ENCODE measurements at places on chromosomes 6 and 20. TPM values are rescaled to one million over a fixed set of nuclear protein-coding genes. Genes with fewer than 3 reads are reported as not detected.

The GPR63 gene
- 2.7 TPM for total RNA-seq

The SNX9 gene
- total RNA-seq = 33.7 TPM

The SOBP gene
- 0.09 TPM for total RNA-seq

The MEP1A gene
- total RNA-seq = not detected

The SEMG1 gene
- not detected for total RNA-seq

The HLA-DQB1 gene
- total RNA-seq = 1.5 TPM

The CASS4 gene
- total RNA-seq = 3.1 TPM

The ASIP gene
- not detected for total RNA-seq

The MATN4 gene
- total RNA-seq = 1.5 TPM

GRCh38 chr20:51766994-51767866 is 960 bp downstream of the ATP9A start:
- peak; percentile 87 for DNase-seq

- DNase-seq = no peak
Measured at GRCh38 chr6:154267508-154268106, 89.0 kb downstream of the IPCEF1 start.

- no peak for DNase-seq
Measured at GRCh38 chr6:72521684-72522083, 100.2 kb upstream of the KCNQ5 start.

- no peak for DNase-seq
Measured at GRCh38 chr6:37279366-37280134, 21.6 kb upstream of the TMEM217 start.

DNA sequence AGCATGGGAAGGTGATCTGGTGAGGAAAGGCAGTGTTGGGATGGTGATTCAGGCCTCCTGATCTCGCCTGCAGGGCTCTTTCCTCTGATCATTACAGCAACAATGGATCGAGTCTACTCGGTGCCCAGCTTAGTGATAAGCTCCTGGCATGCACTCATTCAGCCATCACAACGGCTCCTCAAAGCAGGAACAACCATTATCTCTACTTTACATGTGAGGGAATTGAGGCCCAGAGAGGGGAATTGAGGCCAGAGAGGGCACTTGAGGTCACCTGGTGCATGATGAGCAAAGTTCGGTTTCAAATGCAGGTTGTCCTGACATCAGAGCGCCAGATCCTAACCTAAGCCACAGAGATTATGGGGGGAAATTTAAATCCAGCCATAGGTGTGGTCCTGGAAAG is 42.0 kb upstream of the BPIFA2 start:
- no peak for DNase-seq

- DNase-seq = no peak
Measured at GRCh38 chr6:152296648-152297376, 340.4 kb downstream of the SYNE1 start.

DNA sequence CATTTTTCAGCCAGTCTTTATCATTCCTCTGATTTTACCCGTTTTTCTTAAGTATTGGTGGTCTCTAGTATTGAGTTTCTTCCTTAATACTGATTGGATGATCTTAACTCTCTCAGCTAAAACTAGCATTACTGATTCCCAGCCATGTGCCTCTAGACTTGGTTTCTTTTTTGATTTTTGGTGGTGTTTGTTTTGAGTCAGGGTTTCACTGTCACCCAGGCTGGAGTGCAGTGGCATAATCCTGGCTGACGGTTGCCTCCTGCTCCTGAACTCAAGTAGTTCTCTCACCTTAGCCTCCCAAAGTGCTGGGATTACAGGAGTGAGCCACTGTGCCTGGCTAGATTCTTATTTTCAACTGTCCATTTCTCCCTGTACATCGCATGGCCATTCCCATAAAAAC is 24.9 kb downstream of the DPPA5 start:
- DNase-seq = no peak

- DNase-seq = no peak
Measured at GRCh38 chr20:43959079-43959919, 44.6 kb downstream of the TOX2 start.

DNA sequence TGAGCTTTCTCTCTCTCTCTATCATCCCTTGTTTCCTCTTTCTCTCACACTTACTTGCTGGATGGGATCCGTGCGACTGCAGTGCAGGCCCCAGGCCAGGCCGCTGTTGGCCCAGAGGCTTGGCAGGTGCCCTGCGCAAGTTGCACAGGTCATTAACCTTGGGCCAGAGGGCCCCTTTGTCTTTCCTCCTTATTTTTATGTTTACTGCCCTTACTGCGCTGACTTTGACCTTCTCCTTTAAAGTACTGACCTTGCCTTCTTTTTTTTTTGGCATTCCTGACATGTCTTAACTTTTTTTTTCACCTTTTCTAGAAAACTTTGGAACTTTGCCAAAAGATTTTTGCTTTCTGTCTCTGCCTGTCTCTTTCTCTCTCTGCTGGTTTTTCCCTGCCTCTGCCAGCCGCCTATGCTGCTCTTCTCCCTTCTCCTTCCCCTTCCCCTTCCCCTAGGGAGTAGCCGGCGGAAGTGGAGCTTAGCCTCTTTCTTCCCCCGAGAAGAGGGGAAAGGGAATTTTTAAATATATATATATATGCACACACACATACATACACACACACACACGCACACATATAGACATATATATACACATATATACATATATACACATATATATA is 59.6 kb upstream of the CDH4 start:
- no peak for DNase-seq

DNA sequence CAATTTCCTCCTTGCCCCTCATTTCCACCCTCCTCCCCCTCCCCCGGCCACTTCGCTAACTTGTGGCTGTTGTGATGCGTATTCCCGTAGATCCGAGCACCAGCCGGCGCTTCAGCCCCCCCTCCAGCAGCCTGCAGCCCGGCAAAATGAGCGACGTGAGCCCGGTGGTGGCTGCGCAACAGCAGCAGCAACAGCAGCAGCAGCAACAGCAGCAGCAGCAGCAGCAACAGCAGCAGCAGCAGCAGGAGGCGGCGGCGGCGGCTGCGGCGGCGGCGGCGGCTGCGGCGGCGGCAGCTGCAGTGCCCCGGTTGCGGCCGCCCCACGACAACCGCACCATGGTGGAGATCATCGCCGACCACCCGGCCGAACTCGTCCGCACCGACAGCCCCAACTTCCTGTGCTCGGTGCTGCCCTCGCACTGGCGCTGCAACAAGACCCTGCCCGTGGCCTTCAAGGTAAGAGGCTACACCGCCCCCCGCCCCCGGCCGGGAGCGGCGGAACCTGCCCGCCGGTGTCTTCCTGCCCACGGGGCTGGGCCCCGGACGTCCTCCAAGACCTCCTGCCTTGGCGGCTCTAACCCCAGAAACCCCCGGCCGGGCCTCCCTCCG is 44.9 kb upstream of the SUPT3H start:
- DNase-seq = peak; percentile 87

DNA sequence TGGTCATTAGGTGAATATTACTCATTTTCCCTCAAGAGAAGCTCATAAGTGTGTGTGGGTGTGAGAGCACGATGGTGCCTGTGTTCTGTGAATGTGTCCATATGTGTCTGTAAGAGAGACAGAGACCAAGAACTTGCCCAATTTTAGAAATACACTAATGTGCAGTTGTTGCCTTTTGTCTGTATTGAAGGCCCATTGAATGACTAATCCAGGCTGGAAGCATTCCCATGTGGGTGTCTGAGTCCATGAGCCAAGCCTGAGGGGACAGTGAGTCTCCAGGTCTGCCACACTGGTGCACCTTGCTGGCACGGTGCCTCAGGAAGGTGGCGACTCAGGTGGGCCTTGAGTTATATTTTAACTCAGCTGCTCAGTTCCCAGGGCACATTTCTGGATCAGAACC is 25.5 kb upstream of the ASXL1 start:
- DNase-seq = no peak

GRCh38 chr20:47710665-47711045 is 74.6 kb downstream of the SULF2 start:
- no peak for DNase-seq

DNA sequence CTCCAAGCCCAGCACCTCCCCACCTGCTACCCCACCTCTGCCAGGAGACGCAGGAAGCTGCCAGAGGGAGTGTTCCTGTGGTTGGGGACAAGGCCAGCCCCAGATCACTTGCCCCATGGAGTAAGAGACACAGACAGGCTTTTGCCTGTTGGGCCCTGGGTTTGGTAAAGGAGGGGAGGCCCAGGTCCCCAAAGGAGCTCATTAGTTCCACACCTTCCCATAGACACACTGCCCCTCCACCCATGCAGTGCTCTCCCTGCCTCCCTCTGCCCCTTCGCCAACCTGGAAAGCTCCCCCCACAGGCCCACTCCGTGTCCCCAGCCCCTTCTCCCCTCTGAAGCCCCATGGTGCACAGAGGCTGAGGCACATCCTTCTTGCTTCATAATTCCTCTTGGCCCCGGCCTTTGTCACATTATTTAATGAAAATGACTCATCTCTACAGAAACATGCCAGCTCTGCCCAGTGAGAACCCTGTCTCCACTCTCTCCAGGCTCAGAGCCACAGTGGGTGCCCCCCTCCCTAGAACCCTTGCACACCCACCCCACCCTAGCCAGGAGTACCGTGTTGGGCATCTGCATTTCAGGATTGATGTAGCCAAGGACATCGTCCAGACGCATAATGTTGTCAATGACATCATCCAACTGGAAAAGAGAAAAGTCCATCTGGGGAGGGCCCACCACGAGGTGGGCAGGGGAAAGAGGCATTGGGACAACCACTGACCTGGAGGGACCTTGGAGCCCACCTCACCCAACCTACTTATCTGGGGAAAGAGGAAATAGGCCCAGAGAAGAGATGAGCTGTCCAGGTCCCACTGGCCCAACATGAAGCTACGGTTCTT is 46.0 kb downstream of the TFEB start:
- DNase-seq = no peak

- no peak for DNase-seq
Measured at GRCh38 chr6:1834207-1834606, 224.5 kb downstream of the FOXC1 start.

Measured in activated CD4-positive, alpha-beta T cell treated with anti-CD3 and anti-CD28 coated beads, Interleukin-2, amount 10 ng/mL, durations not matched to agents 24 days and 14 days (primary cell).